Stimulated activated CD8-positive, alpha-beta memory T cell treated with anti-CD3 and anti-CD28 coated beads, Interleukin-4, amount 100 ng/mL, for 1 hour (primary cell): ENCODE measurements at places on chromosomes 4 and X.

- DNase-seq, result no peak
These were observed 915.5 kb upstream of the LCORL start for GRCh38 chr4:18937080-18937479.

DNA sequence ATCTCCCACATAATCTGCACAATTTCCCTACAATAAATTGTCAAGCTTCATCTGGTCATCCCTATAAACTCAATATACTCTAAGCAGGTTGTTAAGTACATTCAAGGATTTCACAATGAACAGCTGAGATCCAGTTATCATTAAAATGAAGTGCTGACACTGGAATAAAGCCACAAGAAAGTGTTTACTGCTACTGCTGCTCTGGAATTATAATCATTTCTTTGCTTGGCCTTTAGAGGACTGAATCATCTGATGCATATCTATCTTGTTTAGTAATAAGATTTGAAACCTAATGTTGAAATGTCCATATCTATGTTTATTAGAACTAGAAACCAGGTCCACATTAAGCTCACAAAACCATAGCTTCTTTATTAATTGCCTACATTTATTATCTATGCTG, 338.6 kb upstream of the ZFP42 start:
- DNase-seq, result no peak

GRCh38 chr4:38500433-38500832, 163.6 kb upstream of the KLF3 start:
- DNase-seq, result no peak

- no peak for DNase-seq
These were observed 118.3 kb downstream of the ADGRL3 start for GRCh38 chr4:61318431-61318830.

GRCh38 chr4:139887962-139888735, 222.5 kb downstream of the MGST2 start:
- no peak for DNase-seq

DNA sequence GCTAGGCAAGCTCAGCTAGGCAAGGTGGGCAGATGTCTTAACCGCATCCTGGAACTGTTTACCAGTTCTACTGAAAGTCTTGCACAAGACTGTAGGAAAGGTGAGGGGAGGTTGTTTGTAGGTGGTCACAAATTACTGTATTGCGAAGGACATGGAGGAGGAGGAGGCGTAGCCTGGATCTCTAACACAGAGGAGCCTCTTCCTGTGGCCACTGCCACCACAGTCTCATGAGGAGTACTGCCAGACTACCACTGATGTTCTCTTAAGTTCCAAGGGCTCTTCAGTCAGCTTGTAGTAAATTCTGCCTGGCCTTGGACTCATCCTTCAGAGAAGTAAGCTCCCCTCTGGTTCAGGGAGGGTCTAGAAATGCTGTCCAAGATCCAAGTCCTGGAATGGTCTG, 258.6 kb downstream of the FAT4 start:
- no peak for DNase-seq

DNA sequence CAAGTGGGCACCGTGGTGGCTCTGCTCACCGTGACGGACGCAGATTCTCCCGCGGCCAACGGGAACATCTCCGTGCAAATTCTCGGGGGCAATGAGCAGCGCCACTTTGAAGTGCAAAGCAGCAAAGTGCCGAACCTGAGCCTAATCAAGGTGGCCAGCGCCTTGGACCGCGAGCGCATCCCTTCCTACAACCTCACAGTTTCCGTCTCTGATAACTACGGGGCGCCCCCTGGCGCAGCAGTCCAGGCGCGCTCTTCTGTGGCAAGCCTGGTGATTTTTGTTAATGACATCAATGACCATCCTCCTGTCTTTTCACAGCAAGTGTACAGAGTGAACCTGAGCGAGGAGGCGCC, 2.7 kb downstream of the FAT4 start:
- no peak for DNase-seq

DNA sequence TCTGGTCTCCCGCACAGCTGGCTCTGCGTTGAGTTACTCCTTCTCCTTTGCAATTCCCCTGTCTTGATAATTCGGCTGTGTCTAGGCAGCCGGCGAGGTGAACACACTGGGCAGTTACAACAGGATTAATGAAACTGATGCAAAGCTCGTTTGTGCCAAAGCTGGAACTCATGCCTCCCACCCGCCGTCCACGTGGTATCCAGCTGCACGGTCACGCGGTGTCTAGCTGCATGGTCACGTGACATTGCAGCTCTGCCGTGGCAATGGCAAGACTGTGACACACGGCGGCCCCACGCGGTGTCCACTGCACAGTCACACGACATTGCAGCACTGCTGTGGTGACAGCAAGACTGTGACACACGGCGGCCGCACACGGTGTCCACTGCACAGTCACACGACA, 31.2 kb upstream of the LRPAP1 start:
- DNase-seq, result no peak

DNA sequence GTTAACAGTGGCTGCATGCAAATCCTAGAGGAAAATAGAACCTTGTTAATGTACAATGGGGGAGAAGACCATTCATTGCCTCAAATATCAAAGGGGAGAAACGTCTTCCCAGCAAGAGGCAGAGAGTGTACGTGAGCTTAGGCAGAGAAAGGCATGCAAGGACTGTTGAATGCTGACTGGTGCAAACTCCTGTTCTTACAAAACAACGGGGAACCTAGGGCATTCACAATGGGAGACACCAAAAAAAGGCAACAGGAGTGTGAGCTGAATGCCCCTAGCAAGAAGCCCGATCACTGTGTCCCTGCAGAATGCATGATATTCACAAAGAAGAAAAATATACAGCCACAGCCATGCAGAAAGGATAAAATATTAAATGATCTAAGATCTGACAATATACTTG, 184.9 kb downstream of the NSUN7 start:
- no peak for DNase-seq

DNA sequence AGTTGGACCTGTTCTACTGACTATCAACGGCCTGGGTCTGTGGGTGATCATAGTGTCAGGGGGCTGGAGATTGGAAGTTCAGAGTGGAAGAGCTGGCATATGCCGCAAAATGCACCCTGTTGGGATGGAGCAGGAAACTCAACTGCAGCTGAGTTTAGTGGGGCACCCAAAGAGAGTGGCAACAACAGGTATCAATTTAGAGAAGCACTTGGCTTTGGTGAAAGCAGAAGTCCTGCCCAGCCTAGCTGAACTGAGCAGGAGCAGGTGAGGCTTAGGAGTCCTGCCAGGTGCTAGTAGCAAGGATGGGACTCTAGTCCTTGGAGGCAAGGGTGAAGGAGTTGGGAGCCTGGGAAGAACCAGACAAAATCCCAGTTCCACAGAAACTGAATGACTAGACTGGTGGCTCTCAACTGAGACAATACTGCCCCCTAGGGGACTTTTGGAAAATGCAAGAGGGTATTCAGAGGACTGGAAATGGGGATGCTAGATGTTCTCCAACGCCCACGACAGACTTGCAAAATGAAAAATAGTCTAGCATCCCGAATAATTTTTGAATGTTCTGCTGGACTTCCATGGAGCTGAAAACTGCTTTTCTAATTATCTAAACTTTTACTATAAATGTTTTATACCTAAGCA, 49.4 kb downstream of the RTL9 start:
- DNase-seq, result peak; percentile 14

- DNase-seq, result no peak
These were observed 473.9 kb upstream of the FTHL17 start for GRCh38 chrX:31545726-31546125.

- DNase-seq, result no peak
These were observed 88.6 kb upstream of the PRPS2 start for GRCh38 chrX:12702509-12703091.

DNA sequence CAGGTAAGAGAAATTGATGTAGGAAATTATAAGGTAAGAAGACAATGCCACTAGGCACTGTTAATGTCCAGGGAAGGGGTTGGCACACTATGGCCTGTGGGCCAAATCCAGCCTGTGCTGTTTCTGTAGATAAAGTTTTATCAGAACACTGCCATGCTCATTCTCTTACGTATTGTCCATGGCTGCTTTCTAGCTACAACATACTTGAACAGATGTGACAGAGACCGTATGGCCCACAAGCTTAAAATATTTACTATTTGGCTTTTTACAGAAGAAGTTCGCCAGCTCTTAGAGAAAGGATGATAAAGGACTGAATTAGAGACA, 168.0 kb downstream of the CDS1 start:
- DNase-seq, result no peak

- DNase-seq, result no peak
These were observed 80.8 kb downstream of the RASL11B start for GRCh38 chr4:52942936-52943335.

DNA sequence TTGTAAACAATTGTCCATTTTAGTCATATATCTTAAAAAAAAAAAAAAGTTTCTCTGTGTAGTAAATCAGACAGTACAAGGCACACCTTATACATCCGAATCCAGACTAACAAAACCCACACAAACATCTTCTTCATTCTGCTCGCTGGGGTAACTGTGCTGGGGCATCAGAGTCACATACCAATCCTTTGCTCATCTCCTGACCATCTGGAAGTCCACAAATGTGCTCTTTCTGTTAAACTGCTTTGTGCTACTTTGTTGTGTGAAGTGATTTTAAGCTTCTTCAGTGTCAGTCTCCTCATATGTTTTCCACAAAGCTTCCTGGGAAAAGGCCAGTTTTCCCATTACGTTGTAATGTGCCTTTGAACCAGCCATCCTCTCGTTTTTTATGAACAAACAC, 86.2 kb upstream of the CBR4 start:
- no peak for DNase-seq

DNA sequence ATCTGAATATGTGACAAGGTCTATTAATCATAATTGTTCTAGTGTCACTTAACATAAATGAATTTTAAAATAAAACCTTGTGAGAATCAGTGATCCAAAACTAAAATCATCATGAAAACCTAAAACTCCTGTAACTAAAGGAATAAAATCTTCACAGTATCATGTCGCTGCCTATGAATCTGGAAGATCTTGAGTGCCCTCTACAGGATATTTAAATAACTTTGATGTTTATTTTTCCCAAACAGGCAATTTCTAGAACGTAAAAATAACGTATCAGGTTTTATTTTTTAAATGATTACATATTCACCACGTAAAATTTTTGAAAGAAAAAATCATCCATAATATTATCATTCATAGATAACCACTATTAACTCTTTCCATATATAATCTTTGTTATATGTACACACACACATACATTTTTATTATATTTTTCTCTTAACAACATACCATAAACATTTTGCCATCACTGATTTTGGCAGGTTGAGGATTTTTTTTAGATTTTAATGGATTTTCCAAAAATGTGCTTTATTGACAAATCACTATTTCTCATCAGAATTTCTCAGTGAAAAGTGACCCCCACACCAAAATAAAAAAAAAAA, 79.6 kb downstream of the COMMD8 start:
- no peak for DNase-seq

DNA sequence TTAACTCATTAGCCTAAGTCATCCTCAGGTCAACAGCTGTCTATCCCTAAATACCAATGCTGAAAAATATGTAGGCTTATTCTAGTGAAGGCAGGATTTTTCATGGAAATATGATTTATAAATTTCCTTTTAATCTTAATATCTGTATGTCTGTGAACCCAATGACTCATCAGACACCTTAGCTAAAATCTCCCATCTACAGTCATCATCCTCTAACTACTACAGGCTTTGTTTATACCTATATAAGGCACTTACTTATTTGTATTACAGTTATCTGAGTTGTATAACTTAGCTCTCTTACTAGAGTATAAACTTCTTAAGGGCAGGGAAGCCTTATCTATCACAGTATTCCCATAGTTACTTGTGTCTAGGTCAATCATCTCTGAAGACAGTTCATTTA, 24.2 kb downstream of the AMMECR1 start:
- no peak for DNase-seq

- no peak for DNase-seq
These were observed 88.6 kb downstream of the GRIA3 start for GRCh38 chrX:123272630-123273029.

DNA sequence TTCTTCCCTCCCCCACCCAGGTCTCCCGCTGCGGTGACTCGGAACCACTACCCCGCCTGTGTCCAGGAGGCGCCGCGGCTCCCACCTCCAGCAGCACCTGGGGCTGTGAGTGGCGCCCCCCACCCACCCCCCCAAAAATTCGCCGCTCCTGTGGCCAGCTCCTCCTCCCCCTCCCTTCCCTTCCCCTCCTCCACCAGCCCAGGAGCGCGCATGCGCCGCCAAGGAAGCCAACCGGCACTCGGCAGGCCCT, 278 bp downstream of the CLOCK start:
- DNase-seq, result no peak

DNA sequence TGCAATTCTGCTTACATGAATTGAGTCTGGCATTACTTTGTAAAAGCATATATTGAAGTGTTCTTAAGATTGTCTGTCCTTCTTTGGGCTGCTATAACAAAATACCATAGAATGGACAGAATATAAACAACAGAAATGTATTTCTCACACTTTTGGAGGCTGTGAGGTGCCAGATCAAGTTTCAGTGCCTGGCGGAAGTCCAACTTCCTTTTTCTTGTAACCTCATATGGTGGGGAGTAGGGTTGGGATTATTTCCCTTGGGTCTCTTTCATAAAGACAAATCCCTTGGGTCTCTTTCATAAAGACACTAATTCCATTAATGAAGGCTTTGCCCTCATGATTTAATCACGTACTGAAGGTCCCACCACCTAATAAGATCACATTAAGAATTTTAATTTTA, 199.3 kb upstream of the GRID2 start:
- no peak for DNase-seq

- DNase-seq, result no peak
These were observed 869 bp downstream of the TMEM184C start for GRCh38 chr4:147617841-147618691.

GRCh38 chr4:27973056-27973455, 1112.4 kb downstream of the STIM2 start:
- no peak for DNase-seq

DNA sequence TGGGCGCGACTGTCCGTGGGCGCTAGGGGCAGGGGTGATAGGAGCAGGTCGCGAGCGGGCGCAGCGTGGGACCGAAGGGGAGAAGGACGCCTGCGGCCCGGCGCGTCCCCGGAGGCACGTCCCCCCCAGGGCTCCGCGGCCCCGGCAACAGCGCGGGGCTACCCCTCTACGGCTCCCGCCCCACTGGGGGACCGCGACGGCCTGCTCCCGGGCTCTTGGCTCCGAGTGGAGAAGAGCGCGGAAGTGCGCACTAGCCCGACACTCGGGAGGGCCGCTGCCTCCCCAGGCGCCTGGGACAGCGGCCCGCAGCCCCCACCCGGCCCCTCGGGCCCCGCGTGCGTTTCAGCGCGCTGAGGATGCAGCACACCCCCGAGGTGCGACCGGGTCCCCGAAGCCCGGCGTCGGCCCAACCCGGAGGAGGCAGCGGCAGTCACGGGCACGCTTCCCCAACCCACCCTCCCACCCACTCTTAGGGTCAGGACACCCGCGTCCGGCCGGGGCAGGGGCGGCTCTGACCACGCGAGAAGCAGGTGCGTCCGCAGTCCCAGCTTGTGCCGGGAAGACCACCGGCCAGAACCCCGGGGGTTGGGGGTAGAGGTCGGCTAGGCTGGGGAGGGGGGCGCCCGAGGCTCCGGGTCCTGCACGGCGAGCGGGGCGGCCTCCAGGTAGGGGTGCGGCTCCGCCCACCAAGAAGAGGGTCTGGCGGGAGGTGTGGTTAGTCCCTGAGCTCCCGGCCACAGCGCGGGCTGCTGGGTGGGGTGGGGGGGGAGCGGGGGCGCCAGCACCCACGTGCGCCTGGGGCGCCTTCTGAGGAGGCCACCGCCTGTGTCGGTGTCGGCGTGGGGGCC, 18.5 kb upstream of the NAT8L start:
- no peak for DNase-seq

GRCh38 chr4:133014473-133015135, 134.5 kb upstream of the PCDH10 start:
- DNase-seq, result no peak

- no peak for DNase-seq
These were observed 441.3 kb downstream of the PCDH18 start for GRCh38 chr4:137090951-137091350.

GRCh38 chr4:25068386-25068785, 37.6 kb upstream of the LGI2 start:
- DNase-seq, result no peak
